ENCODE measurements at places on chromosomes 7 and 10.

- DNase-seq, result no peak
Measured at GRCh38 chr7:134438946-134439345, 20.0 kb downstream of the AKR1B1 start.

DNA sequence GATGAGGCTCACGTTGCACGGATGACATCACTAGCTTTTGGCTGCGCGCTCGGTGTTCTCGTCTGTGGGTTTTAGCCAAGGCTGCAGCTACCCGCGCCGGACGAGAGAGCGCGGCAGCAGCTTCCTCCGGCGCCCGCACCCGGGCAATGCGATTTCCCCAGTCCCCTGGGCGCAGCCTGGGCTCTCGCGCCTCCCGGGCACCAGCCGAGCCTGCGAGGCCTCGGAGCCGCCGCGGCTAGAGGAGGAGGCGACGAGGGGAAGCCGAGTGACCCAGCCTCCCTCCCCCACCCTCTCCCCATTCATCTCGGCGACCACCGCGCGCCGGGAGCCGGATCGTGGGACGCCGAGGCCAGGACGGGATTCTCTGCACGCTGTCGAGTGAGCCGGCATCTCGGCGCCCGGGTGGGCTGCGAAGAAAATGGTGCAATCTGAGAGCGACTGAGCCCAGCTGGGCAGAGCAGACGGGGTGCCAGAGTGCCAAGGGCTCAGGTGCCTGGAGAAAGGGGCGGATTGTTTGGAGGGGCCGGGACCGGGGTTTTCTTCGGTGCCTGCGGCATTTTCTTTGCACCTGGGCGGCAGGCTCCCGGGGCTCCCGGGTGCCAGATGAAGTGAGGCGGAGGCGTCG lies 1.2 kb upstream of the TMEM178B start:
- no peak for DNase-seq

DNA sequence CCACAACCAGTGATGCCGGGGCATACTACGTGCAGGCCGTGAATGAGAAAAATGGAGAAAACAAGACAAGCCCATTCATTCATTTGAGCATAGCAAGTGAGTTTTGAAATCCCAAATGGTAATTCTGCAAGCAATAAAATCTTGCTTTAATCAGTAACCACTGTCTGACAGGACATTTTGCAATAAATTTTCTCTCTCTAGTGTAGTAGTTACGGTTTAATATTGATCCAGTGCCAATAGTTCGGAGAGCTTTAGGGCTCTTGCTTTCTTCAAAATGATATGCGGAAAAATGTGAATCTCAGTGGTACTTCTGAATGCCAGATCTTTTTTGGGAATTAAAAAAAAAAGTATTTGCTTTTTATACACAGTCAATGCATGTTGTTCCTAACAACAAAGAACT lies 520.4 kb downstream of the SDK1 start:
- DNase-seq, result no peak

DNA sequence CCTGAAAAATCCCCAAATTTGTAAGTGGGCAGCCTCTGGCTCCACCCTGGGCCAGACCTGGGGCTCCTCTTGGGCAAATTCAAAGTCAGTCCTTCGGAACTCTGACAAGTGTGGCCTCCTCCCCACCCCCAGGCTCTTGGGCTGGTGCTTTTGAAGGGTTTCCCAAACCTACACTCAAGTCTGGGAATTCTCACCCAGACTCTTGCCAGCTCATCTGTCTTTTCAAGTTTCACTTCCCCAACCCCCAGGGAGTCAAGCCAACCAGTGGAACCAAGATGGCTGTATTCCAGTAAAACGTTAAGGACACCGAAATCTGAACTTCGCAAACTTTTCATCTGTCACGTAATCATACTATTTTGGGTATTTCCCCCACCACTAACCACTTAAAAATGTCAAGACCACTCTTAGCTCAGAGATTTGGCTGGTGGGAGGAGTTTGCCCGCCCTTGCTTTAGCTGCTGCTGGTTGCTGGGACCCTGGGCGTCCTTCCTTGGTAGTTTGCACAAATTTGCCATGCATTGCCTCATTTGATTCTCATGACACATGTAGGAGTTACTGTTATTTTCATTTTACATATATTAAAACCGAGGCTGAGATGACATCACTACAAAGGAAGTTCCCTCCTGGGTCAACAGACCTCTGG lies 1.7 kb upstream of the MYO1G start:
- DNase-seq, result no peak

- no peak for DNase-seq
Measured at GRCh38 chr10:8183241-8183704, 128.8 kb downstream of the GATA3 start.

DNA sequence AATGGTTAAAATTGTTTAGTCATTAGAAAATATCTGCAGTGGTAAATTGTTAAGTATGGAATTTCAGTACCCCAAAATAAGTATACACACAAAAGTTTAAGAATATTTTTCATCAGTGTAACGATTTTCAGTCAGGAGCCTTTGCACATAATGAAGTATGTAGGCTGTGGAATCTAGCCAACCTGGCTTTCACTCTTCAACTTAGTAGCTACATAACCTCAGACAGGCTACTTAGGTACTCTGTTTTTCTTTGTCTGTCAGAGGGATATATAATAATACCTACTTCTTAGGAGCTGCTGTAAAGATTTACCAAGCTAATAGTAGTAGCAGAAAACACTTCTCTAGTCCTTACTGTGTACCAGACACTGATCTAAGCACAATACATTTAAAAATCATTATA lies 137.5 kb downstream of the ZEB1 start:
- no peak for DNase-seq

DNA sequence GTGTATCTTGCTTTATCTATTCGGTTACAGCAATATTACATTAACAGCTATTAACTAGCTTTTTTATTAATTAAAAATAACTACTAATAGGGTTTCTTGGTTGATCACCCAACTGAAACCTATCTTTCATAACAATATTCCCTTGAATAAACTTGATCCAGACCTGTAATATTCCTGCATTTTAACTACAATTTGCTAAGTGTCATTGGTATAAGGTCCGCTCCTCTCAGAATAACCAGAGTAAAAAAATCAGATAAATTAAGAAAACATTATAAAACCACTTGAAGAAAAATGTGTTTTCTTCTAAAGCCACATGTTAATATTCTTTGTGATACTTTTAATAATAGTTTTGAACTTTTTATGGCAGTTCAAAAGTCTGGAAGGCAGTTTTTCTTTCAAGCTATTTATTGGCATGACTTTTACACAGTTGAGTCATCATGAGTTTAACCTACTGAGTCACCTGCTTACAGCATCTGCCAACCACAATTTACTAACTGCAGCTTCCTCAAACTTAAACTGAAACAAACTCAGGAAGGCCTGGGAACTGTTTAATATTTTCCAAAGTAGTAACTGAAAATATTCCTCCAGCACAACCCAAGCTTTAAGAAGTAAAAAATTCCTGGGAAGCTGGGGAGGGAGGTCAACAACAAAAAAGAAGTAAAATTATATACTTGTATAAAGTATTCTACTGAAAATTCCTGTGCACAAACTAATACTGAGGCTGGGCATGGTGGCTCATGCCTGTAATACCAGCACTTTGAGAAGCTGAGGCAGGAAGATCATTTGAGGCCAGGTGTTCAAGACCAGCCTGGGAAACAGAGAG lies 103.2 kb downstream of the NRBF2 start:
- DNase-seq, result no peak

- no peak for DNase-seq
Measured at GRCh38 chr10:62582101-62582705, 208.0 kb downstream of the ZNF365 start.

- DNase-seq, result no peak
Measured at GRCh38 chr7:122970740-122971725, 24.5 kb downstream of the TAS2R16 start.

GRCh38 chr7:12586271-12586670 lies 15.8 kb downstream of the SCIN start:
- no peak for DNase-seq

DNA sequence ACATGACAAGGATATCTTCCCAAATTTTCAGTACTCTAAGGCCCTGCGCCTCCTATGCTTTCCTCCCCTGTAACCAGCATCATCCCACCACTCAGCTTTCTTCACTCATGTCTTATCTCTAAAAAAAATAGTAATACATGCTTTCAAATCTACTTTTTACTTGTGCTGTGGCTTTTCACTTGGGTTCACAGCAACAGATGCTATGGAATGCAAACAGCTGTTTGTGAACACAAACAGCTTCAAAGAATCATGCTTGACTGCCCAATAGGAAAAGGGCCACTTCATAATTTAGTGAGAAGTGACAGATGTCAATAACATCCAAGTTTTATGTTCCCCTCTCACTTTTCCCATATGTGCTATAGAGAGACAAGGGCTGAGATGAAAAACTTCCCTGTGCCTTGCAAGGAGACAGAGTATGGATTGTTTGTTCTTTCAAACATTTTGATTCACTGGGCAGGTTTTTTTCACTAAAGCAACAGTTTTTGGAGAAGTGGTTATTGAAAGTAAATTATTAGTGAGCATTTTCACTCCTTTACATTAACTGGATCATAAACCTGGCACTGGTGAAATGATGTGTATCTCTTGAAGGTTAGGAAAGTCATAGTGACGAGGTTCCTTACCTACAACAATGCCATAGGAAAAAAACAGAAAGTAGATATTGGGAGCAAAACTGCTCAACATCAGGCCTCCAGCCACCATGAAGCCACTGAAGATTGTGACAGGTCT lies 37.3 kb downstream of the SLC16A9 start:
- DNase-seq, result no peak

GRCh38 chr10:87541114-87541513 lies 36.4 kb downstream of the MINPP1 start:
- no peak for DNase-seq

DNA sequence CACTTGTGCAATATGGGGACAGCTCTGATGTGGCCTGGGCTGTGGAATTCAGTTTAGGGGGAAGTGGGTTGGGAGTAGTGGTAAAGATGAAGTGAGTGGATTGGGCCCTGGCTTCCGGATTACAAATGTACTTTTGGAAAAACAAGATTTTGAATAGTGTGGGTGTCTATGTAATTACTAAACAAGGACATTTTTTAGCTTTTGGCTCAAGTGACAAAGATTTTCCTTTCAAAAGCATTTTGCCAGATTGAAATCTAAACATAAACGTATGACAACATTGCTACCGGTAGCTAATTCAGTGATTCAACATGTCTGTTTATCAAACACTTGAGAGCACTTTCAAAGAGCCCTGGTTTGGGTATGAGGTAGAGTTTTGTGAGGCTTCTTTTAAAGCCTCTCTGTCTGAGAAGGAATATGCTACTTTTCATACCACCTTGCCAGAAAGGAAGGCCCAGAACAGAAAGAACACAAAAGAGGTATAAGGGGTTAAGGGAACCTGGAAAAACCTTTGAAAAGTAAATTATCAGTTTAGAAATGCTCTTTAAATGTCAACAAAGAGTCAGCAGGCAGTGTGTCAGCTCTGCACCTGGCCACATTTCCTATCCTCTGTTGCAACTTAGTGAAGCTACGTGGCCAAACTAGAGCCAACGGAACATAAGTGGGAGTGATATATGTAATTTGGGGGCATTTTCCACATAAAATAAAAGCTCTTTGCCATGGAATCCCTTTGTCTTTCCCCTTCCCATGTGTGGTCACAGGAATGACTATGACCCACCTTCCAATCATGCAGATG lies 516.1 kb downstream of the NRG3 start:
- DNase-seq, result no peak

GRCh38 chr7:139562961-139563565 lies 39.6 kb downstream of the CLEC2L start:
- DNase-seq, result no peak

- DNase-seq, result no peak
Measured at GRCh38 chr10:68340358-68341080, 7.8 kb upstream of the PBLD start.

DNA sequence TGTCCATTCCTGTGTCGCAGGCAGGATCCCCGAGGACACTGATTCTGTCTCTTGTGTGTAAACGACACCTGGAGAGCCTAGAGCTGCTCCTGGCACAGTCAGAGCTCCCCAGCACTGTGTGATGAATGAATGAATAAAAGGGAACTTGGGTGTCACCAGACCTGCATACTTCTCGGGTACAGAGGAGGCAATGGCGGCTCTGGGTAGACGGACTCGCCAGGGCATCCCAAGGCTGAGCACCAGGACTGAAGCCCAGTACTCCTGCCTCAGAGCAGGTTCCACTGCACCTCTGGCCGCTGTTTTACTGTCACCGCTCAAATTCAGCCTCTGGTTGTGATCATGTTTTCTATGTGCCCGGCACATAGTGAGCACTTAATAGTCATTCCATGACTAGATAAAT lies 255.8 kb downstream of the GLRX3 start:
- DNase-seq, result no peak

GRCh38 chr7:100489824-100490223 lies 6.1 kb downstream of the NYAP1 start:
- DNase-seq, result peak; percentile 72

GRCh38 chr7:149422162-149422913 lies 38.5 kb downstream of the ZNF777 start:
- DNase-seq, result peak; percentile 20

- no peak for DNase-seq
Measured at GRCh38 chr10:110900983-110901382, 18.0 kb downstream of the BBIP1 start.

- DNase-seq, result no peak
Measured at GRCh38 chr7:46360811-46361210, 439.7 kb upstream of the IGFBP3 start.

DNA sequence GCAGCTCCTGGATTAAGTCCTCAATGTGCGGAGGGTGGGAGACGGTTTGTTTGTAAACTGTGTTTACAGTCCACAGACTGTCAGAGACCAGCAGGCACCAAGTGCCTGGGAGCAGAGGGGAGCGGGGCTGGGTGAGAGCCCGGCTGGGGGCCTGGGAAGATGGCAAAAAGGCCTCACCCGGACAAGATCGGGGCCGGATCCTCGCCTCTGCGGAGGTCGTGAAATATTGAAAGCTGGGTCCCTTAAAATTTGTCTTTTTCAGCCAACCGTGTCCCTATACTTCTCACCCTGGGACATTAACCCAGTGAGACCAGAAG lies 2.8 kb downstream of the MMP21 start:
- DNase-seq, result no peak

DNA sequence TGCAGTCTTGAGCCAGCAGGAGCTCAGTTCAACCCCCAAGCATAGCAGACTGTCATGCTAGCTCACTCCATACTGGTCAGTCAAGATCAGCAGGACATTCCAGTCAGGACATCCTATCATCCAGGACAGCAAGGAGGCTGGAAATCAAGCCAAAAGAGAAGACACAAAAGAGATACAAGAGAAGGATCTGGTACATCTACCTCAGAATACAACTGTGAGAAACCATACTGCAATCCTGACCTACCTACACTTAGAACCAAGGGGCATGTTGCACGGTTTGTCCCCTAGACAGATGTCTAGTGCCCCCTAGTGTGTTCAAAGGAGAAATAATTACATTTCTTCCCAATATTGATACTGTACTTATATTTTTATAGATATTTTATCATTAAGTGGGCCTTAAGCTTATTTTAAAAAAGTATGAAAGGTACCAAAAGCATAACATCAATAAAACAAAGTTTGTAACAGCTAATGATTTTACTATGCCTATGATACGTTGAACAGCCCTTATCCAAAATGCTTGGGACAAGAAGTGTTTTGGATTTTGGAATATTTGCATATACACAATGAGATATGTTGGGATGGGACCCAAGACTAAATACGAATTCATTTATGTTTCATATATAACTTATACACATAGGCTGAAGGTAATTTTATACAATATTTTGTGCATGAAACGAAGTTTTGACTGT lies 26.7 kb downstream of the ERCC6 start:
- DNase-seq, result no peak

- peak; percentile 56 for DNase-seq
Measured at GRCh38 chr7:32427769-32428291, 62.4 kb downstream of the LSM5 start.

Data from NCI-H1048 (cell line).